ENCODE measurements at places on chromosomes 1 and 21.

DNA sequence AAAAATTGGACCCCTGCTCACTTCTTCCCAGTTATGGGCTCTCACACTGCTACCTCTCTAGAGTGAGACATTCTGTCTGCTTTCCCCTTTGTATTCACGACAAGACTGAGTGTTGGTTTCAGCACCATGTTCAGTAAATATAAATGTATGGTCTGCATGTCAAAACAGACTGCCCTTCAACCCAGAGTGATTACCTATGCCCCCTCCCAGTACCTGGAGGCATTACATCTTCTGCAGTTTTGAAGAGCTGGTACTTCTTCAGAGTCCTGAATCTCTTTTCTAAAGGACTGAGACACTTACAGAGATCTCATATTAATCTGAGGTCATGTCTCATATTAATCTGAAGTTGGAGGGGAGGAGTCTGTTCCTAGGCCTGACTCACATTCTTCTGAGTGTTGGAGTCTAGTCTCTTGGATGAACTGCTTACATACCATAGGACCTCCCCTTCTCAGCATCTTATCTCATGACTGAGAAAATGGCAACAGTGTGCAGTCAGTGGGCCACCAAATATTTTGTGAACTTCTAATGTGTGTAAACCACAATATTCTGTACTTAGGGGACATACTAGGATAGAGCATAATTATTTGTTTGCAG is 80.3 kb downstream of the RGL1 start:
- DNase-seq = no peak

GRCh38 chr1:246837418-246838117 is 94.2 kb downstream of the AHCTF1 start:
- DNase-seq = no peak

GRCh38 chr1:221998186-221998612 is 256.3 kb upstream of the DUSP10 start:
- no peak for DNase-seq

DNA sequence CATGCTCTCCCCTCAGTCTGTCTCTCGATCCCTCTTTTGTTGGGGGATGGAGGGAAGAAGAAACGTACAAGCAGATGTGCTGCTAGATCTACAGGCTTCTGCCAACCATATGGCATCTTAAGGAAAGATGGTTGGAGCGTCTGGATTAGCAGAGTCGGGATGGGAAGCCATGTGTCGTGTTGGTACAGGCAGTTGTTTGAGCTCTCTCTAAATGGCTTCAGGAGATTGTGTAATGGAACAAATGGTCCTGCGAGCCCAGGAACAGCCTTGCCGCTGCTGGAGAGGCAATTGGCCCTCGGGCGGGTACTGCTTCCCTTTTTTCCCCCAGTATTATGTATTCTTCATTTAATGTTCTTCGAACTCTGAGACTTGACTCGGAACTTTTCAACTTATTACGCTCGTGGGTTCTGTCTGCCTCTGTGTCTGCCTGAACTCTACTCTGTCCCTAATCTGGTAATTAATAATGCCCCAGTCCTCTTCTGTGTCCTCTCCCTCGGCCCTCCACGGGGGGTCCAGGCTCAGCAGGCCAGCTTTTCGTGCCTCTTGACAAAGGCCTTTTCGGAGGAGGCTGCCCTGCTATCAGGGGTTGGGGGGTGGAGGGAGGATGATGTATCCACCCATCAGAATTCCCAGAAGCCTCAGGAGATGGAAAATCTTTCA is 215.3 kb downstream of the SDCCAG8 start:
- DNase-seq = no peak

GRCh38 chr21:33522953-33523349 is 19.0 kb downstream of the GART start:
- DNase-seq = no peak

DNA sequence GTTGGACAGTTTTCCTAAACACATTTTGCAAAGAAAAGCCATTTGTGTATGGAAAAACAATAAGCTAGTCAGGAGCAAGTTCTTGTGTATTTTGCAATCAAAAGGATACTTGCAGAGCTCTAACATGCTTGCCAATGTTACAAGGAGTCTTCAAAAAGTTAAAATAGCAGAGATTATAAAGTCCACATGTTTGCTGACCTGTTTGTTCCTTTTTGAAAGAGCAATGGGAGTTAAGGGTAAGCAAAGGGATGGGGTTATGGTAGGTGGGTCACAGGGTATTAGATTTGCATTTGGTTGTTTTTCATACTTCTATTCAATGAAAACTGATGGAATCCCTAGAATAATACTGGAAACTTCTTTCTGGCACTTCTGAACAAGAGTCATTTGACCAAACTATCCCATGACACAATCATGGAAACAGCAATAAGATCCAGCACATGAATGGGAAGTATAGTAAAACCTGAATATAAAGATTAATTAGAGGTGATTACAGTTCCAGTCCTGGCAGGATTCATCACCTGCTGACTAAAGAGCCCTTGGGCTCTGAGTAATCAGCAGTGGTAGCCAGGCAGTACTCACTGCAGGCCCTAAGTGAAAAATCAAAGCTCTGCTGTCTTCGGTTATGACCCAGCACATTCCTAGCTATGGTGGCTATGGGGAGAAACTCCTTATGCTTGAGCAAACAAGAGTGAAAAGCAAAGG is 27.1 kb upstream of the ZC3H11B start:
- DNase-seq = no peak

DNA sequence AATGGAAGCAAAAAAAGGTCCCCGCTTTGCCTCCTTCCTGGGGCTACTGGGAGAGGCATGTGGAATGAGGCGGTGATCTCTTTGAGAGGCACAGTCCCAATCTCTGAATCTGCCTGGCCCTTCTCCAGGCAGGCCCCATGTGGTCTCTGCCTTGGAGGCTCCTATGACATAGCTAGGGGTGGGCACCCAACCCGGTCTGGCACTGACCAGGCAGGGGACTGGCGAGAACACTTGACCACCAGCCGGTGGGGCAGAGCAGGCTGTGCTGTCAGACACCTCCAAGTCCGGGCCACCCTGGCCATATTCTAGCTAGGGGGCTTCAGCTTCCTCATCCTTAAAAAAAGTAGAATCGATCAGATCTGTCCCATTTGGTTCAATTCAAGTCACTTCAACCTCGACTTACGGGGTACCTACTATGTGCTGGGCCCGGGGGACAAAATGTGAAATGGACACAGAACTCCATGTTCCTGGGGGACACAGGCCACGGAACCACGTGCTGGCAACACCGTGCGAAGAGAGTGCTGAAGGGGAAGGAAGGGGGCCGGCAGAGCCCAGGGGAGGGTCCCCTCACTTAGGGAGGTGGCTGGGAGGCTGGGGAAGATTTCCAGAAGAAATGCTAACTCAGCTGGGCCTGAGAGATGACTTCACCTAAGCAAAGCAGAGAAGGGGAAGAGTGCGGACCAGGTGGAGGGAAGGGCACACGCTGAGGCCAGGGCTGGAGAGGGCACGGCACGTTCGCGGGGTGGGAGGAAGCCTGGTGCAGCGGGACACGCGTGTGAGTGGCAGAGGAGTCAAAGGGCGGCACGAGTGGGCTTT is 33.3 kb downstream of the HSPG2 start:
- DNase-seq = no peak

DNA sequence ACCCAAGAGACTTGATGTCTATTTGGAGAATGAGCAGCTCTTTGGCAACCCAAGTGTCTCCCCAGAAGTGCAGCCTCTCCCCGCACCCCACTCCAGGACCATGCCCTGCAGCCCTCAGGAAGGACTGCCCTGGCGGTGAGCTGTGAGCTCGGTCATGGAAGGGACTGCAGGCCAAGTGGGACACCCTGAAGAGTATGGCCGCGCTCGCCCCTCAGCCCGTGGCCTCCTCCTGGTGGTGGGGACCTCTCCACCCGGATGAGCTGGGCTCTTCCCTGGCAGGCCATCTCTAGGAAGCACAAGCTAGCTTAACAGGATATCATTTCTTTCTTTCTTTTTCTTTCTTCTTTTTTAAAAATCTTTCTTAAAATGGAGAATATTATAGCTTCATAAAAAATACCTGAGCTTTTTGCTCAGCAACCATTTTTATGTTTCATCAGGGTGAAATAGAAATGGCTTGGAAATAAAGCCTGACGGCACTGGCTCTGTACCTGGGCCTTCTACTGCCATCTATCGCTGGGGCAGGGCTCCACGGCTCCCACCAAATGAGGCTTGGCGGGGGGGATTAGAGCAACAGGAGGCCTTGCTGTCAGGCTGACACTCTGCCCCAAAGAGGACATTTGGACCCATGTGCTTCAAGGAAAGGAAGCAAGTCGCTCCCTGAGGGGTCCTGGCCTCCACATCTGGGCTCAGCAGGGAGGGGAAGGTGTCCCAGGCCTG is 296.2 kb upstream of the VAMP3 start:
- no peak for DNase-seq

GRCh38 chr21:39555911-39556590 is 56.7 kb upstream of the B3GALT5 start:
- DNase-seq = no peak

GRCh38 chr1:2501041-2501819 is 25.1 kb downstream of the PLCH2 start:
- no peak for DNase-seq

DNA sequence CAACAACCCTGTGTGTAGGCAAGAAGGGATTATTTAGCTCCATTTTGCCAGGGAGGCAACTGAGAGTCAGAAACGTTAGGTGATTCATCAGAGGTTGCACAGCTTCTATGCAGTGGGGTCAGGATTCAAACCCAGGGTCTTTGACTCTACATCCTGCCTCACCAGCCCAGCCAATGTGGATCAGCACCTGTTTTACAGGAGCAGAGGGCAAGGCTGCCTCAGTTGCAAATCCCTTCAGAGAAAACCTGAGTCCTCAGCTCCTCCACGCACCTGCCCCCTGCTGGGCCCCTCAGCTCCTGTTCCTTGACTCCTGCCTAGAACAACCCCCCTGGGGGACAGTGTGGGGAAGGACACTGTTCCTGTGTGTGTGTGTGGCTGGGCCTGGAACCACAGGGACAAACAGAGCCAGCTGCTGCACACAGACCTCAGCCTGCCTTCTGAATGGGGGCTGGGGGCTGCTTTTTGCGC is 61.6 kb downstream of the LRRN2 start:
- DNase-seq = no peak

GRCh38 chr1:168918860-168919741 is 187.4 kb upstream of the ATP1B1 start:
- no peak for DNase-seq

DNA sequence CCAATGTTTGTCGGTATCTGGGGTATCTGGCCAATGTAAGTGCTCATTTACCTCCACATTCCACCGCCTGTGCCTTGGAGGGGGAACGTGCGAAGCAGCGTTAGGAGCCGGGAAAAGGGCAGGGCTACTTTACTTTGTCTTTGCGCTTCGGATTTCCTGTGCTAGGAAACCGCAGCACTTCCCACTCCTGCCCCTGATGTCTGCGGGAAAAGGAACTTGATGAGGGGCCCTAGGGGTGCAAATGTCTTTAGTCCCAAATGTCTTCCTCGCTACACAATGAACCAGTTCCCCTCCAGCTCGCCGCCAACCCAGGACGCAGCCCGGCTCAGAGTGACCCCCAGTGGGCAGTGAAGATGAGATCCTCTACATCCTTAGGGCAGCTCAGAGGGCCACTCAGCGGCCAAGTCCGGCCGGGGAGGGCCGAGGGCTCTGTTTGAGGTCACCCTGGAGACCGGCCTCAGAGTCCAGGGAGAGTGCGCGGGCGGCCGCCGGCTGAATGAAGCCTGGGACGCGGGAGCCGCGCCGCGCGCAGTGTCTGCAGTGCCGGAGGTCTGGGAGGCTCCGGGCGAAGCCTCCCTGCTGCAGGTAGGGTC is at the start of gene DYNLT5:
Gene DYNLT5, plus strand, starts transcription at position 460 of the 593 bp plus-strand sequence. CDS start 2,200 bp downstream, outside the sequence.
- DNase-seq = no peak

DNA sequence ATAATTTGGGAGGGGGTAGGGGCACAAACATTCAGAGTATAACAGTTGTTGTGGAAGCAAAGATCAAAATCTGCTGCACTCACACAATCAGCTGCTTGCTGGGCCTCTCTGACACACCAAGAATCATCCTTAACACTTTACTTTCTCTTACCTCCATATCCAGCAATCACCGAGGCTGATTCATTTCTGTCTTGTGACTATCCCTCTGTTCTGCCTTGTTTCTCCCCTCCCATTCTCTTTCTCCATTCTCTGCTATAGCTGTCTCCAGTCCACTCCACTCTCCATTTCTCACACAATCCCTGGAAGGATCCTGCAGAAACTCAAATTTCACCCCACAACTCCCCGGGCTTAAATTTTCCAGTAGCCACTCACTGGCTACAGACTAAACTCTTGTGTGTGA is 91.8 kb upstream of the NGF start:
- no peak for DNase-seq

DNA sequence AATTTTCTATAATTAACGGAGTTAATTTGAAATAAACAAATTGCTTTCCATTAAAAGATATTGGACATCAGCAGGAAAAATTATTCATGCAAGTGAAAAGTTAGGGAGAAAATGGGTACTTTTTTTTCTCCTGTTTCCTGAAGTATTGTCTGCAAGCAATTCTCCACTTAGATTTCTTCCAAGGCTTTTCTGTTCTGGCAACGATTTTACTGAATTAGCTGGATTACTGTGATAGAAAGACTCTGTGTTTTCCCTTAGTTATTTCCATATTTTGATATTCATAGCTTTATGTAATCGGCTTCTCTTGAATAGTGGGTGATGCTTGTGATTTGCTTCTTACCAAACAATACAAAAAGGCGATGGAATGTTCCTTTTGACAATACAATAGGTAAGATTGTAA is 1333.9 kb downstream of the AMY1C start:
- no peak for DNase-seq

GRCh38 chr1:24696041-24696755 is 49.0 kb upstream of the CLIC4 start:
- no peak for DNase-seq

DNA sequence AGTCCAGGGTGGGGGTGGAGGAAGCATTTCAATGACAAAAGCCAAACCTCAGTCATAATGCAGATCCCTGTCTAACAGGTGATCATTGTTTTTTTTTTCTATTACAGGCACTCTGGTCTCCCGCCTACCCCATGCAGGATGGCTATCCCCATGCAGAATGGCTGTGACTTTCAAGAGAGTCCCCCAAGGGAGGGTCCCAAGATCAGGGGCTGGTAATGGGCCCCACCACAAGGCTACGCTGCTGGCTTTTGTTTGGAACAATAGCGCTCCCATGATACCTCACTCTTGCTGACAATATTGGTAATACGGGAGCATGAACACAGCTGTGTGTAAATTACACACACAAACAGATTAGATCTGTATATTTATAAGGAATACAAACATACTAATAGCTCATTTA is 119.4 kb downstream of the SLC45A1 start:
- no peak for DNase-seq

- no peak for DNase-seq
Observed at GRCh38 chr21:14491269-14491681, 54.8 kb downstream of the SAMSN1 start.

DNA sequence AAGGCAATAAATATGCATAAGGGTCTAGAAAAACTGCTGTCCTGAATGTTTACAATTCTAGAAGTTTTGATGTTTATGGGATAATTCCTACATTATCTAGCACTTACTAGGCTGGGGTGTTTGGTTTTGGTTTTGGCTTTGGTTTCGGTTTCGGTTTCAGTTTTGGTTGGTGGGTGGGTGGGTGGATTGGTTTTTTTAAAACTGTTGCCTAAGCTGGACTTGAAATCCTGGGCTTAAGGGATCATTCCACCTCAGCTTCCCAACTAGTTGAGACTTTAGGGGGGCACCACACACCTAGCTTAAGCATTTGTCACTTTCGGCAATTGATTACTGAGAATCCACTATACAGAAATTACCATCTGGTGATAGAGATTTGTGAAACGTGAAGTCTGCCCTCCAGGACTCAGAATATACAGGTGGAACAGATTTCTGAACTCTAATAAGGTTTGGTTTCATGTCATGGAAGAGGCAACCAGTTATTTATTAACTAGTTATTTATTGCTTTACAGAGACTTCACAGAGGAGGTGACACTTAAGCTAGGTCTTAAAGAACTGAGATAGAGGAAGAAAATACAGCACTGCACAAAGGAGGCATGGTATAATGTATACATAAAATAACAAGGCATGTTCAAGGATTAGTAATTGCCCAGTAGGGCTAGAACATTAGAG is 69.6 kb downstream of the PIK3R3 start:
- peak; percentile 30 for DNase-seq

Data from stimulated activated CD4-positive, alpha-beta T cell treated with anti-CD3 and anti-CD28 coated beads, Interleukin-1b, Interleukin-23, amount 100 ng/mL, for 48 hours (primary cell).